ENCODE measurements at places on chromosomes 4 and X.
A peak's percentile ranks its signal among the peaks of the same experiment; 100 is the strongest.

- DNase-seq, result no peak
Observed at GRCh38 chr4:113495790-113496189, 265.7 kb downstream of the CAMK2D start.

DNA sequence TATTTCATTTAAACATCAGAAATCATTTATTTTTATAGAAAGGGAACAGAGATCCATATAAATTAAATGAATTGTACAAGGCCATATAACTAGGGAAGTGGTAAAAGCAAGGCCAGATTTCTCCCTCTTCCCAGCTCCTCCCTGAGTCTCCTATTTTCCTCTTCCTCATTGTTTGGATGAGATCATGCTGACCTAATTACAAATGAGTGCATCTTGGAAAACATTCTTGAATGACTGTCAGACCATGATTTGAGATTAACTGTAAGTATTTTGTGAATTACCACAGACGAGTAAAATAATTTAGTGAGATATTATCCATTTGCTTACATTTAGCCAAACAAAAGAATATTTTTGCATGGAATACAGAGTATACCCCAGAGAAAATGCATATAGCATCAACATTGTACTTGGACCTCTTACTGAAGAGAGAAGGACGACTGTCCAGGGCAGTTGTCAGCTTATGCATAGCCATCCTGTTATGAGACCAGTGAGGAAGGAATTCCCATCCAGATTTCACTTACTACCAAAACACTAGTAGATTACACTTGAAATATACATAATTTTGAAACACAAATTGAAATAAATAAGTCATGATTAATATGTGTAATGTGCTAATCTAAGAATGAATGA is 47.3 kb downstream of the SLAIN2 start:
- no peak for DNase-seq

DNA sequence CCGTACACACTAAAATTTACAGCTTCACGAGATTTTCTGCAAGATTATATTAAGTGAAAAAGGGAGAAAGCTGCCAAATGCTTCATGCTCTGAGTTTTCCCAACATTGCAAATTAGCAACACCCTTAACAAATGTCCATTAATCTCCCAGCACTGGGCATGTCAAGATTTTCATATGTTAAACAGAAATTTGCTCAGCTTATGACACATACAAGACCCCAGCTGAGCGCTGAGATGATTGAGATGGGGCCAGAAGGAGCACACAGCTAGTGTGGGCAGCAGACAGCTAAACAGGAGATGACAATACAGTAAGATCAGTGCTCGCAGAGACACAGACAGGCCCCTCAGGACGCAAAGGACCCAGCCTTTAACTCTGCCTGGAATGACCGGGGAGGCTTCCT is 208.8 kb downstream of the STK32B start:
- no peak for DNase-seq

DNA sequence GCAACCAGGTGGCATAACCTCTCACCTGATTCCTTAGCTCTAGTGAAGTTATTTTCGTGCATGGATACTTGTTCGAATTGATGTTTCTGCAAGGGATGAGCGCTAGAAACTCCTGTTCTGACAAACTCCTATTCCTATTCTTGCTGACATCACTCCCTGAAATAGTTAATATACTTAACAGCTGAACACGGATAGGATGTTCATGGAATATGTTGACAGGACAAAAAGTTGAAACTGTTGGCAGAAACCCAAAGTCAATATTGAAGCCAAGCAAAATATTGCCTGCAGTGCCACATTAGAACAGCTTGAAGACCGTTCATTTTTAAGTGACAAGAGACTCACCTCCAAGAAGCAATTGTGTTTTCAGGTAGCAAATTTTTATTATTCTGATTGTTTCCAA is at the start of gene KLKB1:
KLKB1 (plus strand) TSS at position 287 of the 400 bp plus-strand sequence. CDS start 689 bp downstream, outside the sequence.
- DNase-seq, result no peak

DNA sequence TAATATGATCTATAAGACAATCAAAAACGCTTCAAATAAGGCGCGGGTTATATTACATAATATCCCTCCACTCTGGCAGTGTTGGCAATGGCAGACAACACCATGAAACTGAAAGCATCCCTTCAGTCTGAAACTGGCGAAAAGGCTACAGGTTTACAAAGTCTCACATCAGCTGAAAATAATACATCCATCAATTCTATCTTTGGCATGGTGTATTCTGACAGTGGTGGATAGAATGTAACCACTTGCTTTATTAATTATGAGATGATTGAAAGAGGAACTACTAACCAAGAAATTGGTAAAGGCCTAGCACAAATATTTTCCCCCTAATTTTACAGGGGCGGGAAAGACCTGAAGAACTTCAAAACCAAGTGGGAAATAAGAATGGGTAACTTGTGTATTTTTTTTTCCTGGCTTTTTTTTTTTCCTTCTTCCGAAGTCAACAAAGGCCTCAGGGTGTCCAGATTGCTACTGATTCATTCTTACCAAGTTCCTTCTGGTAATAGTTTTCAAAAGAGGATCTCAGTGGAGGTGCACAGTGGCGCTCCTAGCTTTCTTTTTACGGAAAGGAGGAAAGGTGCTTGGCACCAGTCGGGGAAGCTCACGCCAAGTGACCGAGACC is 728 bp downstream of the UBA6 start:
- no peak for DNase-seq

GRCh38 chr4:5793514-5793913 is 82.5 kb downstream of the EVC start:
- peak; percentile 22 for DNase-seq

Data from activated effector memory CD4-positive, alpha-beta T cell treated with anti-CD3 and anti-CD28 coated beads, Interleukin-2, amount 50 U/mL, for 16 hours (primary cell).